ENCODE measurements at places on chromosomes 2 and 18.

DNA sequence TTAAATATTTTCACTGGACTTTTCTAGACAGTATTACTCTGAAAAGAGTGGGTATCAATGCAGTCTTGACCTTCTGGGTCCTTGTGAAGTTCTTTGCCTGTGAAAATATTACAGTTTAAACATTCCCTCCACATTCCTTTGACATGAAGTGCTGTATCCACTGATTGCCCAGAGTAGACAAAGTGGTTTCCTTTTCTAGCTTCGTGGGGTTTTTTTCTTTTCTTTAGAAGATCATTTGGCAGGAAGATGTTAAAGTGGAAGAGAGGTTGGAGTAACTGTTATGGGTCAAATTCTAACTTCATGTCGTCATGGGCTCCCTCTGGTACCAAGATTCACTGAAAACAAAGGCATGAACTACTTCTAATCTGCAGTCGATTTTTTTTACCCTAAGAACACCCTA lies 496.9 kb downstream of the EPHA4 start:
- no peak for DNase-seq

DNA sequence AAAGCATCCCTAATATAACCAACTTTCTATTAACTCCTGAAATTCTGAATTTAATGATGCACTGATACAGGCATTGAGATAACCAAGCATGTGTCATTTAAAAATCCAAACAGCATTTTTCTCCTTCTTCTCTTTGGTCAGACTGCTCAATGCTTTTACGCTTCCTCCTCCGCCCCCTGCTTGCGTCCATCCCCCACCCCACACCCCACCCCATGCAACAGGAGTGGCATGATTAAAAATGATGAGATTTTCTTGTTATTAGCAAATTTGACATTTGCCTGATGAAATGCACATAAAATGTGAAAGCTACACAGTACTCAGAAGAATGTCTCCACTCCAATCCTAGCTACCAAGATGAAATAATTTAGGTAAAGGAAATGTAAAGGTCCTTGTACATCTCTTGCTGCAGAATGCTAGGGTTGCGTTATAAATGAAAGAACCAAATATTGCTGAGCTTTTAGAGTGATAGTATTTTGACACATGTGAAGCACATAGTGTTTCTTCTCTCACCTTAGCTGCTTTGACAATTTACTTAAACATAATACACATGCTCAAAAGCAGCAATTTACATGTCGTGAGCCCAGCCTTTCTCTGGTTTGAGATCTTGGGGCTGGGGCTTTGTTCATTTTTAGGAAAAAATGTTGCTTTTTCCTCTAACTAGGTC lies 263.8 kb downstream of the MEIS1 start:
- no peak for DNase-seq

DNA sequence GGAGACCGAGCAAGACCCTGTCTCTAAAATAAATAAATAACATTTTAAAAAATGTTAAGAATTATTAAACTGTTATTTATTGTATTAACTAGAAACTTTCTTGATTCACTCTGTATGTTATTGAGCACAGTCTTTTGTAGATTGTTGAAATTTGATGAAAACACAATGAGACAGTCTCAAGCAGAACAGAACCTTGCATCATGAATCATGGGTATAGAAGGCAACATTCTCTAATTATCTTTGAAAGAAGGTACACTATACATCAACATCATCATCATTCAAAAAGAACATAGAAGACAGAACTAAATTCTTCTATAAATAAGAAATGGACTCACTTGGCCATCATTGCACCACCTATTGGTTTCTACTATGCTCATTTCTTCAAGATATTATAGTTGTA lies 67.7 kb downstream of the SLC8A1 start:
- DNase-seq, result no peak

DNA sequence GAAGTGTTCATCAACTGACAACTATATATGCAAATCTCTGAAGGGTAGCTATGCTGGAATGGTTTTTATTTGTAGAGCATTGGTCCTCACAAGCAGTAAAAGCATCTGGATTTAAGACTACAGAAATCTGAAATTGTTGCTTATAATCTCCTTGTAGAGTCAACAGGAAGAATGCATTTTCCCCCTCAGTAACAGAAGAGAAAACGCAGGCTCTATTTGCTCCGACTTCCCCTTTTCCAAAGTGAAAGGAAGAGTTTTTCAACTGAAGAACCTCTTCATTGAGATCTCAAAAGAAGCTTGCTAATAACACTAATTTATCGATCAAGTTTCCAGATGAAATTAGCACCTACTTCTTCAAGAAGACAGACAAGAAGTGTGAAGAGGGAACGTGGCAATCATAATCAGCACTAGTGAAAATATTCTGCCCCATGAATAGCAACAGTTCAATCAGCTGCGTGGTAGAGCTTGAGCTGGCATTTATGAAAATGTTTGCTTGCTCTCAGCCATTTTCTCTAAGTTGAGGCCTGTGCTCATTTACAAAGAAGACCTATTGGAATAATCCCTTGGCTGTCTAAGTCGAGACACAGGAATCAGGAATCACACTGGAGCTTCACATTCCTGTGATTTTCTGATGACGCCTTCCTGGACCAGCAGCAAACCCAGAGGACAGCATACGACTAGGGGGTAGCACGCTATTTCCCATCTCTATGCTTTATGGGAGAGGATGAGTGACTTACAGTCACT lies 43.7 kb downstream of the TGIF1 start:
- DNase-seq, result no peak

DNA sequence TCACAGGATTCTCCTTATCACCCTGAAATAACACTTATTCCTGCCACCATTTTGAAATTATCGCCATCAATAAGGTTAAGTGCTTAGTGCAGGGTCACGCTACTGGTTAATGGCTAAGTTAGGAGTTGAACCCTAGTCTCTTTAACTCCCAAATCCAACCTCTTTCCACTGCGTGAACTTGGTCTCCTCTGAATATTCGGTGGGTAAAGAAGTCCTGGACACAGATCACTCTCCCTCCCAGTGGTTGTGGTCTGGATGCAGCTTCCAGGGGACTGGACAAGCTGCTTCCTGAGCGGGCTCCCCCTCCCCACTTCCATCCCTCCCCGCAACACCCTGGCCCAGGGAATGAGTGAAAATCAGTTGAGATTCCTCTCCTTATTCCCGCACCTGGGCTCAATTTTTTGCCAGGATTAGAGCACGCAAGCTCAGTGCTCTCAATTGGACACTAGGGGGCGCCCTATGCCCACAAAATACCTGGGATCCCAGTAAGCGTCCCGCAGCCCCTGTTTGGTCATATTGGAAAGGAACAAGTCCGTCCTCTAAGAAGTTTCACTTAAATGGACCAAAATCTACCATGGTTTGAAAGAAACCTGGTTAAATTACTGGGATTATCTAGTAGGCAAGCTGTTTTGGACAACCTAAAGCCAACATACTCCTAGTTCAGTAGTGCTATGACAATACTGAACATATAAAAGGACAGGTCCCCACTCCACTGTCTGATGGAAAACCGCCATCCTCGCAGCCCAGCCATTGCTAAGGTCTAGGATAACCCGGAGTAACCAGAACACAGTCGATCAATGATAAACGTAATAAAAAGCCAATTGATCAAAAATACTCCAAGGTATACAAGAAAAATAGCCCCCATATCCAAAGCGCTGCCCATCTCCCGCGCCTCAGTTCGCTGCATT lies 40.4 kb downstream of the DHRS9 start:
- DNase-seq, result peak; percentile 76

- no peak for DNase-seq
Observed at GRCh38 chr18:75437979-75438378, 10.5 kb upstream of the SMIM21 start.

DNA sequence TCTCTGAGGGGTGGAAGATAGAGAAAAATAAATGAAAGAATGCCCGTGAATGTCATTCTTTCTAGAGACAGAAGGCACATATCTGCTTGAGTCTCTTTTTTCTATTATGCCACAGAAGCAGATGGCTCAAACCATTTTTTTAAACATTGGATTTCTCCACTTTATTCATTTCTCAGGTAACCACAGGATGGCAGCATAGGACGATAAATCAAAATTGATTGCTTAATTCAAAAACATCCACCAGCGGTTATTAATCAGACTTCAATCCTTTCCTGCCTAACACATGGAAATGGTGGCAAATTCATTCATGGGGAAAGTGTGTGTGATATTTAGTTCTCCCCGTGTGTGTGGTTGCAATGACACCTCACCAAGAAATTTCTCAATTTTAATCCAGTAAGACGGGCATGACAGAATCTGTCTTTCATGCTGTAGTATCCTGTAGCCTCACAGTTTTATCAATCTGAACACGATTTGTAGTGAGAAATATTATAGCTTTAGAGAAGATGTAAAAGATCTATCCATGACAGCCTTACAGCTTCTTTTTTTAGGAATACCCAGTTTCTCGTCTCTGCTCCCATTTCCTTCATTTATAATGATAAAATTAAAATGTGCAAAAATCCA lies 72.2 kb downstream of the DSC3 start:
- DNase-seq, result no peak

DNA sequence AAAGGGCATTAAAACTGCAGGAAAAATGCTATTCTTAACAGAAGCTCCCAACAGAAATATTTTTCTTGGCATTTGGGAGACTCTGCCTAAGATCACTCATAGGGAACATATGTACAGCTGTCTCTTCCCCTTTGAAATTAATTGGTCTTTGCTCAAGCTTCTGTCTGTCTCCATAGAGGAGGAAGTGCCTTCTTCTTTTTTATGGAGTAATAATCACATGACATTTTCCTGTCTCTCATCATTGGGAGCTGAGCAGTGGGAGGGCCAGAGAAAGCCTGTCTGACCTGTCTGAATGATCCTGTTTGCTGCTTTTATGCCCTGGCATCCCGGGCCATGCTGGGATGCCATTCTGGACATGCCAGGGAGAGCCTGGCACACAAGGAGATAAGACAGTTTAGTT lies 145.6 kb downstream of the AQP4 start:
- no peak for DNase-seq

- no peak for DNase-seq
Observed at GRCh38 chr2:61736953-61737352, 116.9 kb downstream of the FAM161A start.

- DNase-seq, result no peak
Observed at GRCh38 chr2:164655750-164656149, 34.5 kb upstream of the GRB14 start.

DNA sequence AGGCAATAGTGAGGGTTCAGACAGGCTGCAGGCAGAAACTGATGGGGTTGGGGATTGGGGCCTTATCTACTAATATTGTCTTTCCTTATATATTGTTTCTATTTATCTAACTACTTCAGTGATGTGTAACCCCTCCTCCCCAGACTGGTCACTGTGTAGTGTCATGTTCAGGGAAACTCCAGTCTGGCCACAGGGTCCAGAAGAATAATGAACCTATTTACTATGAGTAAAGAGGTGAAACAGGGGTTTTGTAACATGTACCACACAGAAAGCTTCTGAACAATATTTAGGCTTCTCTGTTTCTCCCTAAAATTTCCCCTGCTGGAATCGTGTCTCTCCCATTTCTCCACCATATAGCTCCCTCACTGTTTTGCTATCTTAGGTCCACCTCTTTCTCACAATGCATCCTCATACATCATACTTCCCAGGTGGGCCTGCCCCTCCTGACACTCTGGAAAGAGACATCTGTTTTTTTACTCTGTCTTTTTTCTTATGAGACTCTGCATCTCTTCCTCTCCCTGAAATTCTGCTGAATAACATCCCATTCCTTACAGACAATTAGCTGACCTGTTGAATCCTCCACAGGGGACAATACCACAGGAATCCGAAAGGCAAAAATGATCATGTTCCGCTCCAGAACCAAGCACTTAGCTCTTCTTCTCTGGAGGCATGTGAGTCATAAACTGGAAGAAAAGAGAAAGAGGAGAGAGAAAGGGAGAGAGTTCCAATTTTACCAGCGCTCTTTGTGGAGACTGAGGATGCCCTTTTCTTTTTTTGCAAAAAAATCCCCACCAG lies 154.8 kb downstream of the ZEB2 start:
- DNase-seq, result no peak

- DNase-seq, result peak; percentile 30
Observed at GRCh38 chr2:24926602-24927252, 6.7 kb upstream of the ADCY3 start.

DNA sequence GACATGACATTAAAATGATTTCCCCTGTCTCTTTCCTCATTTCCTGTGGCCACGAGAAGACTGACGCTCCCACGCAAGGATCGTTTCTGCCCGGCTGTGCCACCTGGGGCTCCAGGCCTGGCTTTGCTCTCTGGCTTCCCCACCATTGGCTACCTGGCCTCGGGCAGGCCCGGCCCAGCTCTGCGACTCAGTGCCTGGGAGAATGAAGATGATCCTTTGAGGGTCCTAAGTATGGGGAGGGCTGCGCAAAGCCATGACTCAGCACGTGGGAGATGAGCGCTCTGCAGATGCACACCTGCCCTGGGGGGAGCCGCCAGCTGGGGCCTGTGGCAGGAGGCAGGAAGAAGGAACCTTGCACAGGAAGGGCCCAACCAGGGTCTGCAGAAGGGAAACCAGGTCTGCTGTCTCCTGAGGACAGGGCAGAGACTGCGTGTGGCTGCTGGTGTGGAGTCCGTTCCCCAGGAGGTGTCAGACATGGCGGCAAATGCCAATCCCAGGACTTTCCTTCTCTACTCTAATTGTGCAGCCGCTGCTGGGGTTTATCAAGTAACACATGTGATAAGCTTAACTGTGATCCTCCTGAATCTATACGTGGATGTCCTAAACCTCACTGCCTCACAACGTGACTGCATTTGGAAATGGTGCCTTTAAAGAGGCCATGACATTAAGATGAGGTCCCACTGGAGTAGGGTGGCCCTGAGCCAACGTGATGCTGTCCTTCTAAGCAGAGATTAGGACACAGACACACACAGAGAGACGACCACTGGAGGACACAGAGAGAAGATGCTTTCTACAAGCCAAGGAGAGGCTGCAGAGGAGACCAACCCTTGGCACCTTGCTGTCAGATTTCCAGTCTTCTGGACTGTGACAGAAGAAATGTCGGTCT lies 32.9 kb downstream of the MBP start:
- DNase-seq, result no peak

- no peak for DNase-seq
Observed at GRCh38 chr18:45666520-45666919, 51.2 kb downstream of the SLC14A2 start.

DNA sequence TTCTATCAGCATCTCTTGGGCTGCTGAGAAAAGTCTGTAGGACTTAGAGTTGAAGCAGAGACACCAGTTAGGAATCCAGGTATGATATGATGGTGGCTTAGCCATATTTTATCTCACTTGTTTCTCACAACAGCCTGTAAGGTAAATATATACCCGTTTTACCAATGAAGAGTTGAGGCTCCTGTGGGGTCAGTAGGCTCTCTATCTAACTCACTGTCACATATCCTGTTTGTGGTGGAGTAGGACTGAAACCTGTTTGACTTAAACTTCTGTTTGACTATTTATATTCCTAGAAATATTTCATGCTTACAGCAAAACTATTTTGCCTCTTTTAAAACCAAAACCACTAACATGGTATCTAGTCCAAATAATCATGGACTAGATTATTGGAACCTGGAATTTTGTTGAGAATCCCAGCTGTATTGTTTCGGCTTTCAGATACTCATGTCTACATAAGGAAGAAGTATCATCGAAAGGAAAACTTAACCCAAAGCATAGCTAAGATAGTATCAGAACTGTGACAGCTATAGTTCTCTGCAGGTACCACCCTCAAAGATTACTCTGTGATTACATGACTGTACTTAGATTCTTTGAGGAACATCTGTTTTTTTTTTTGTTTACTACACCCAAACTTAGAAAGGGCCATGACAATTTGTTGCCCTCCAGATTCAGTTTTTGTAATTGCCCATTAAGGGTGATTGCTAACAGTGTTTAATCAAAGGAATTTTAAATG lies 216.1 kb upstream of the THUMPD2 start:
- no peak for DNase-seq
